Psoas muscle (tissue), 8 donors: ENCODE measurements at places on chromosomes 11 and 22. TPM values are rescaled to one million over a fixed set of nuclear protein-coding genes. Genes with fewer than 3 reads are reported as not detected.

DNA sequence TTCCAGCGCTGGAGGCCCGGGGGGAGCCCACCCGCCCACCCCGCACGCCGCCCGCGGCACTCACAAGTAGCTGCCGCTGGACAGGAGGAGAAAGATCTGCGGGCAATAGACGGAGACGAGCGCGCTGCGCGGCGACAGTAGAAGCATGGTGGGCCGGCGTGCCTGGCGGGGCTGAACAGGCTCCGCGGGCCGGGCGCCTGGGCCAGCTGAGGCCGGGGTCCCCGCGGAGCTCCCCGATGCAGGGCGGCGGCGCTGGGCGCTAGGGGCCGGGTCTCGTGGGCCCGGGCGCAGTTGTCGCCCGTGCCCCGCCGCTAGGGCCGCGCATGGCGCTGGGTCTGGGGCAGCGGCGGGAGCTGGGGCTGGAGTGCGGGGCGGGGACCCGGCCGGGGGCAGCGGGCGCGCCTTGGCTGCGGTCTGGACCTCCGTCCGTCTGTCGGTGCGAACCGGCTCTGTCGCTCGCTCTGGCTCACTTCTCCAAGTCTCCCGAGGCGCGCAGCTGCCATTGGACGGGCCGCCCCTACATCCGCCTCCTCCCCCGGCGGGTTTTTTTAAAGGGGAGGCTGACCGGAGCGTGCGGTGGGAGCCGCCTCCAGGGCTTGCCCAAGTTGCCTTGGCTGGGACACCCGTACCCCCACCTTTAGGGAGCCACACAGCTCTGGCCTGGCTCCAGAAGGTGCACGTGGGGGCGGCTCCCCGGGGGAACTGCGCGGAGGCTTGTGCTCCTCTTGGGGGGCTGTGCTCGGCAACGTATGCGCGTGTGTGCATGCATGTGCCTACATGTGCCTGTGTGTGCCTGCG is 4.7 kb downstream of the WNT7B start:
- H3K36me3 ChIP-seq, result no peaks in the 10 kb centered on the region
- peaks cover 11% of the 10 kb centered on the region for H3K4me1 ChIP-seq
- H3K27ac ChIP-seq, result no peak overlapping the region
- peak overlapping the region; percentile 50 for H3K4me3 ChIP-seq
- peaks cover 36% of the 10 kb centered on the region for H3K27me3 ChIP-seq

GRCh38 chr11:19347911-19348310 is 107.2 kb upstream of the E2F8 start:
- DNase-seq, result no peak
- H3K27ac ChIP-seq, result no peak overlapping the region
- H3K4me3 ChIP-seq, result no peak overlapping the region
- no peaks in the 10 kb centered on the region for H3K36me3 ChIP-seq

DNA sequence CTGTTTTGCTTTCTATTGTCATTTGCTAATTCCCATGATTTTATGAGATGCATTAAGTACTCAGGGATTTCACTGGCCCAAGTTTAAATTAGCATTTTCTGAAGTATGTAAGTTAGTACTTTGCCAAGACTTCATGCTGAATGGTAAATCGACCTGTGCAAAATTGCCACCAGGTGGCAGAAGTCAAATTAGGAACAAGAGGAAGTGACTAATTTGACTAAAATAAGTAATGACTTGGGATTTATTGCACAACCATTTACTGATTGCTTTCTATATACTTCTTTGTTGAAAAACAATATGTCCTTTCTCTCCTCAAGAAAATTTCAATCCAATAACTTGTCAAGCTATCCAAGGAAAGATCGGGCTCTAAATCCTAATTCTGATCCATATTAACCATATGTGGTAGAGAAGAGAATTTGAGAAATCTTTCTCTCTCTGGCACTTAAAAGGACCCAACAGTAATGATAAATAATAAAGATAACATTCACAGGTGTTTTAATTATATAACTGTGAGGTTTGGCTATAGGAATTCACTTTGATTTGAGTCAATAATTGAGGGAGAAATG is 253.7 kb upstream of the CHORDC1 start:
- no peaks in the 10 kb centered on the region for H3K36me3 ChIP-seq
- H3K4me1 ChIP-seq, result peaks cover 4% of the 10 kb centered on the region
- H3K27ac ChIP-seq, result no peak overlapping the region

- H3K4me1 ChIP-seq, result no peaks in the 10 kb centered on the region
- no peaks in the 10 kb centered on the region for H3K36me3 ChIP-seq
- H3K27ac ChIP-seq, result no peak overlapping the region
- no peaks in the 10 kb centered on the region for H3K27me3 ChIP-seq
- no peak overlapping the region for H3K4me3 ChIP-seq
Observed at GRCh38 chr11:103970701-103971249, 65.7 kb upstream of the DDI1 start.

DNA sequence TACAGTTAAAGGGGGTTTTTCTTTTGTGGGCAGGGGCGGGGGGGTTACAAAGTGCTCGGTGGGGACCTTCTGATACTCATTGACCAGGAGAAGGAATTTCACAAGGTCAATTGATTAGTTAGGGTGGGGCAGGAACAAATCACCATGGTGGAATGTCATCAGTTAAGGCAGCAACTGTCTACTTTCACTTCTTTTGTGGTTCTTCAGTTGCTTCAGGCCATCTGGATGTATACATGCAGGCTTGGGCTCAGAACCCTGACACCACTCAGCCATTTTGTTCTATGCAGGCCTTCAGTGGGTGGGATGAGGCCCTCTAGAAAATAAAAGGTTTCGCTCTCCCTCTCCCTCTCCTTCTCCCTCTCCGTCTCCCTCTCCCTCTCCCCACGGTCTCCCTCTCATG is 29.6 kb downstream of the TSPAN32 start:
- H3K4me1 ChIP-seq, result no peaks in the 10 kb centered on the region
- no peak overlapping the region for H3K4me3 ChIP-seq
- no peaks in the 10 kb centered on the region for H3K36me3 ChIP-seq
- H3K27ac ChIP-seq, result no peak overlapping the region
- H3K27me3 ChIP-seq, result no peaks in the 10 kb centered on the region

DNA sequence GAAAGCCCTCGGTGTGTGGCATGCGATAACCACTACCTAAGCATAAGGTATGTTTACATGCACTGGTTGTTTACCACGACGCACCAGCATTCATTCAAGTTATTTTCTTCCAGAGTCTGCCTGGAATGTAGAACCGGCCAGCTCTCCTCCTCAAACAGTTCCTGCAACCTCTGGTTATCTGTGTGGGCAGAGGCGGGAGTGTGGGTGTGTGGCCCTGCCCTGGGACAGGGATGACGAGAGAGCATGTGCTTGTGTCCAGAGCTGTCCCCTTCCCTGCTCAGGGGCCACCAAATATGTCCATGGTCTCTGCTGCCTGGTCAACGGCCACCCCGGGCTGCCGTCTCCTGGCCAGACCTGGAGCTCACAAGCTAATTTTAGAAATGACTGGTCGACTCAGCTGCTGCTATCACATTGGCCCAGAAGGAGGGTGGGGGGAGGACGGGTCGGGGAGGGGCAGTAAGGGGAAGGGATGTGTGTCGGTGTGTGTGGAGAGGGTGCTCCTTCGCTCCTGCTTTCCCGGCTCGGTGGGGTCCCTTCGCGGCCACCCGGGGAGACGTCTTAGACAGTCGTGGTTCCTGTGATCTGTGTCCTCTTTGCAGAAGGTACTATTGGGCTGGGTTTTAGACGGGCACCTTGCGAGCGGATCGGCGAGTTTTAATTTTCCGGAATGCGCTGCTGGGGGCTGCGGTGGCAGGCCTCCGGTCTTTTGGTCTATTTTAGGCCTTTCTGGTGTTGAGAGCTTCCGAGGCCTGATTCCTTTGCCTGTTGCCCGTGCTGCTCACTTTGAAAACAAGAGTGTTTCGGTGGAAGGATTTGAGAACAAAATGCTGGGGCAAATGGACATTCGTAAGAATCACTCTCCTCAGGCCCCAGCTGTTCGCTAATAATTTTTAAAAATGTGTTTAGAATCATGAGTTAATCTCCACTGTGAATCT is at the start of gene MYO18B:
MYO18B (plus strand) TSS at position 497 of the 935 bp plus-strand sequence. CDS start 18,905 bp downstream, outside the sequence.
- no peaks in the 10 kb centered on the region for H3K27me3 ChIP-seq
- H3K4me1 ChIP-seq, result peaks cover 18% of the 10 kb centered on the region
- DNase-seq, result peak; percentile 94
- no peaks in the 10 kb centered on the region for H3K36me3 ChIP-seq
- peak within 1 kb of the TSS; percentile 78 for H3K4me3 ChIP-seq

DNA sequence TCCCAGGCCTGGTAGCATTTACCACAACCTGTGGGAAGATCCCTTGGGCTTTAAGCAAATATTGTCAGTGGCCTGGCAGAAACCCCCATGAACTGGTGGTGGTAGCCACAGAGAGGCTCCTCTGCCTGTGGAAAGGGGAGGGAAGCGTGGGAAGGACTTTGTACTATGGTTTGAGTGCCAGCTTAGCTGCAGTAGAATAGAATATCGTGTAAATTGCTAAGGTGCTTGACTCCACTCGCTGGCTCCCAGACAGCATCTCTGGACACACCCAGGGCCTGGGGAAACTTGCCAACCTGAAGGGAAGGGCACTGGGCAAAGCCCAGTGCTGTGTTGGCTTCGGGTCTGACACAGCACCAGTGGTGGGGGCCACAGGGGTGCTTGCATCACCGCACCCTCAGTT is 52.6 kb downstream of the XRRA1 start:
- no peak for DNase-seq
- H3K4me1 ChIP-seq, result no peaks in the 10 kb centered on the region
- H3K27me3 ChIP-seq, result no peaks in the 10 kb centered on the region
- no peak overlapping the region for H3K4me3 ChIP-seq
- no peak overlapping the region for H3K27ac ChIP-seq

- H3K27ac ChIP-seq, result no peak overlapping the region
- DNase-seq, result no peak
- H3K4me1 ChIP-seq, result peaks cover 21% of the 10 kb centered on the region
- H3K36me3 ChIP-seq, result no peaks in the 10 kb centered on the region
Observed at GRCh38 chr11:16093889-16094653, 262.3 kb downstream of the SOX6 start.

GRCh38 chr11:46119352-46120216 is 1.7 kb downstream of the PHF21A start:
- H3K36me3 ChIP-seq, result no peaks in the 10 kb centered on the region
- H3K27ac ChIP-seq, result peak overlapping the region; percentile 87
- peaks cover 51% of the 10 kb centered on the region for H3K4me1 ChIP-seq
- DNase-seq, result peak; percentile 64

- H3K27ac ChIP-seq, result peak overlapping the region; percentile 99
- peak; percentile 77 for DNase-seq
- peaks cover 53% of the 10 kb centered on the region for H3K4me1 ChIP-seq
- no peaks in the 10 kb centered on the region for H3K36me3 ChIP-seq
- peak overlapping the region; percentile 15 for H3K4me3 ChIP-seq
Observed at GRCh38 chr11:65560555-65561418, 2.6 kb upstream of the LTBP3 start.

GRCh38 chr11:74057249-74058151 is 48.6 kb upstream of the UCP3 start:
- H3K4me1 ChIP-seq, result peaks cover 18% of the 10 kb centered on the region
- no peak overlapping the region for H3K27ac ChIP-seq
- no peaks in the 10 kb centered on the region for H3K27me3 ChIP-seq
- DNase-seq, result no peak
- no peaks in the 10 kb centered on the region for H3K36me3 ChIP-seq

DNA sequence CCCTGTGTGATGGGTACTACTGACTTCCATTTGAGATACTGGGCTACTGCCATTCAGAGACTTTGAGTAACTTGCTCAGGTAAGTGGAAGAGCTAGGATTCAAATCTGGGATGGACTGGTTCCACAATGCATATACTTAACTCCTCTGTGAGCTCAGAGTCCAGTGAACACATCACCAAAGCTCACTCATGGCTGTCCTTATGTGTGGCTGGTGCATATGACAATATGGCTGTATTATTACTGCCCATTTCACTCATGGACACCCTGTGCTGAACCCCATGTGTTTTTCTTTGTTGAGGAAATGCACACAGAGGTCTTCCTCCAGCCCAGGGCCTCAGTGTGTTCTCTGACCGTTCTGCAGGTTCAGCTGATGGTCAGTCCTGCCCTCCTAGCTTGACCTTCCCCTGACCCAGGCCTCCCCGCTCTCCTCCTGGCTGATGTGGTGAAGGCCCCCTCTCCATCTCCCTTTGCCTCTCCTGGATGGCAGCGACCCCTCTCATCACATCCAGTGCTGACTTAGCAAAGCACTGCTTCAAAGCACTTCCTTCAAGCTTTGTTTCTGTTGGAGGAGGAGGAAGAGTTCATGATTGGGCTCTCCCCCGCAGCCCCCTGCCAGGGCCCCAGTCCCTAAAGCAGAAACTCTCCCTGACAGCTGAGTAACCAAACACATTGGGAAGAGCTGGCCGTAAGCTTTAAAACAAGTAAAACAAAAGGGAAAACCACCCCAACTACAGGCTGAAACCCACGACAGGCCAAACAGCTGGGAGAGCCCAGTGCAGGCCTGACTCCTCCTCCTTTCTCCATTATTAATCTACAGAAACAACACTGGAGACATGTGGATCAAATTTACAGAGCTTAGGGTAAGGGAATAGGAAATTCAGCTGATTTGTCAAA is 101.2 kb downstream of the NAT10 start:
- peaks cover 3% of the 10 kb centered on the region for H3K36me3 ChIP-seq
- no peak overlapping the region for H3K27ac ChIP-seq
- H3K4me1 ChIP-seq, result peaks cover 6% of the 10 kb centered on the region

GRCh38 chr22:22352371-22352999 is 107.9 kb downstream of the VPREB1 start:
- no peak overlapping the region for H3K27ac ChIP-seq
- no peak overlapping the region for H3K4me3 ChIP-seq
- no peaks in the 10 kb centered on the region for H3K4me1 ChIP-seq
- DNase-seq, result no peak

- H3K4me3 ChIP-seq, result peak overlapping the region; percentile 54
- no peaks in the 10 kb centered on the region for H3K27me3 ChIP-seq
- peaks cover 50% of the 10 kb centered on the region for H3K4me1 ChIP-seq
- H3K36me3 ChIP-seq, result no peaks in the 10 kb centered on the region
Observed at GRCh38 chr22:39528681-39529486, 3.7 kb downstream of the RPS19BP1 start.

- no peaks in the 10 kb centered on the region for H3K36me3 ChIP-seq
- no peaks in the 10 kb centered on the region for H3K27me3 ChIP-seq
- no peak overlapping the region for H3K27ac ChIP-seq
- DNase-seq, result no peak
Observed at GRCh38 chr22:41762980-41763779, 37.3 kb upstream of the CCDC134 start.

DNA sequence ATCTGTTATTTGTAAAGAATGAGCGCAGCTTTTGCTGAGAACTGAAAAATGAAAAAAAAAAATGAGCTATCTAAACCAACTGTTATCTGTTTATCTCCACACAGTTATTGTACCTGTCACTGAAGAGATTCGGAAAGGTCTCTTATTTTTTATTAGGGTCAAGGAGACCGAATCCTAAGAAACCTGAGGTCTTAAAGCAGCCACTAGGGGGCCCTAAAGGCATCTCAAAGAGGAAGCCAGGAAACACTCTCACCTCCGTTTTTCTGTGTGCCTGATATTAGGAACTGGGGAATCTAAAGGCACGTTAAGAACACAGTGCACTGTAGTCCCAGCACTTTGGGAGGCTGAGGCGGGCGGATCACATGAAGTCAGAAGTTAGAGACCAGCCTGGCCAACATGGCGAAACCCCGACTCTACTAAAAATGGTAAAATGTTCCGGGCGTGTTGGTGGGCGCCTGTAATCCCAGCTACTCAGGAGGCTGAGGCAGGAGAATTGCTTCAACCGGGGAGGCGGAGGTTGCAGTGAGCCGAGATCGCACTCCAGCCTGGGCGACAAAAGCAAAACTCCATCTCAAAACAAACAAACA is 3.5 kb upstream of the LARGE1 start:
- DNase-seq, result no peak
- no peaks in the 10 kb centered on the region for H3K27me3 ChIP-seq
- H3K27ac ChIP-seq, result no peak overlapping the region
- peak overlapping the region; percentile 69 for H3K4me3 ChIP-seq
- peaks cover 19% of the 10 kb centered on the region for H3K4me1 ChIP-seq

GRCh38 chr11:66100272-66101065 is 30.4 kb downstream of the PACS1 start:
- H3K4me3 ChIP-seq, result no peak overlapping the region
- no peaks in the 10 kb centered on the region for H3K27me3 ChIP-seq
- no peaks in the 10 kb centered on the region for H3K36me3 ChIP-seq
- no peak overlapping the region for H3K27ac ChIP-seq

The MMP11 gene
- 1.3 TPM for total RNA-seq

The MUC2 gene
- total RNA-seq, result 0.02 TPM

The VSIG10L2 gene
- not detected for total RNA-seq

The PANX3 gene
- not detected for total RNA-seq

The MS4A7 gene
- 3.8 TPM for total RNA-seq
